ENCODE measurements at places on chromosomes 1 and 21.

GRCh38 chr1:172278478-172278877, 142.0 kb upstream of the C1orf105 start:
- no peak for DNase-seq

DNA sequence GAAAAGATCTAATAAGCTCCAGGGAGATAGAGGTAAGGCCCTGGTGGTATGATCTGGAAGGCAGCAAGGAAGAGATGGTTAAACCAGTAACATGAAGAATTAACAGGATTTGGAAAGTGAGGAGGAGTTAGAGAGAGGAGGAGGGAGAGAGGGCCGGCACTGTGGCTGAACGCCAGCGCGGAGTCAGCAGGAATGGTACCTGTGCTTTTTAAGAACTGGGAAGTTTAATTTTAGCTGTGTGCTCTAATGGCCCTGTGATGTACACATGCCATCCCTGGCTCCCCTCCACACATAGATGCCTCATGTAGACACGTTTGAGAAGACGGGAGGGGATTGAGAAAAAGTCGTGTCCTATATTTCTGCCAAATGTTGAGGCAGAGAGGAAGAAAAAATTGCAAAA, 13.8 kb upstream of the AVPR1B start:
- DNase-seq = no peak

- no peak for DNase-seq
Measured at GRCh38 chr1:101247404-101248287, 10.8 kb downstream of the S1PR1 start.

DNA sequence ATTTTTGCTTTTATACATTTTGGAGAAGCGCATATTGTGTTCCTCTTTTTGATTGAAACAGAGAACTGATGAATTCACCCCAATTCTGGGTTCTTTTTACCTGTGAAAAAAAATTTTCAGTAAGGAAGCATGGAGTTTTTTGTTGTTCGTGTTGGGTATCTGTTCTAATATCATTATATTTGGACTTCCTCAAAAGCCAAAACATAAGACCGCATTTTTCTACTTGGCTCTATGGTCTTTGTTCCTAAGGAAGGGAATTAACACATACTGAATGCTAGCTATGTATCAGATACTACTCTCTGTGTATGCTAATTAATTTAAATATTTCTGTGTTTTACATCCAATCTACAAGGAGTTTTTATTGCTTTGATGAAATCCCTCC, 12.9 kb downstream of the EPB41 start:
- no peak for DNase-seq

- DNase-seq = no peak
Measured at GRCh38 chr1:47758341-47759250, 238.6 kb downstream of the TRABD2B start.

- no peak for DNase-seq
Measured at GRCh38 chr1:33466159-33466558, 6.3 kb upstream of the ZSCAN20 start.

DNA sequence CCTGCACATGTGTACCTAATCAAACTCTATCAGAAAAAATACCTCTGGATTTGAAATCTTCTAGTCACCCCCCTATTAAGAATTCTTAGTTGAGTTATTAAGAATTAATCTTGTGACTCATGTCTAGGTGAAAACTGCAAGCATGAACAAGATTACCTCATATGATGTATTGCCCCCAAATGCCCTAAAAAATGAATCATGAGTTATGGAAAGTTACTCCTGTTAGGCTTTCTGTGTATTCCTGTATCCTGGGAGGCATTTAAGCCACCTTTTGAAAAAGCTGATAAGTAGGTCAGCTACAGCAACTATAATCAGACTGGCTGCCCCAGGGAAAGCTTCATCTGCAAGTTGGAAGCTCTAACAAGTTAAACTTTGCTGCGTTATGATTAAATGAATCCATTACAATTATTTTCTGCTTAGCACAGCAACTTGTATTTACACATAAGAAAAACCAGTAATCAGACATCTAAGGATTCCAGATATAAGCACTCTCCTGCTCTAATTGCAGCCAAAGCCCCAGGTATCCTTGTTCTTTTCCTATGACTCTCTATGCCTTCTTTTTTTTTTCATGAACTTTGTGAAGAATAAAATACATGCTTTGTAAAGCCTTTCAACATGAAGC, 147.7 kb downstream of the NTPCR start:
- no peak for DNase-seq

DNA sequence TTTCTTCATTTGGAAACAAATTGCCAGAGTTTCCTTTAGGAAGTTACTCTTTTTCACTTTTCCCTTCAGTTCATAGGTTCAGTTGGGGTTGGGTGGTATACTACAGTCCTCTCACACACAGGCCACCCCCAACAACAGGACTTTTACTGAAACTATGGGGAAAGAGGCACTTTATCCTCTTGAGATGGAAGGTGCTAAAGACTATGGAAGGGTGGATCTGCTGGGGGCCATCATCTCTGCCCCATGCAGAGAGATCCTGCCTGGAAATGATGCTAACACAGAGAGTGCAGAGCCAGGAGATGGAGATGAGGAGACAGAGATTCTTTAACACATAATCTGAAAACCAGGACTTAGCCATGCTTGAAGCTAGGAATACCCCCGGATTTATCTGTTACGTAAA, 24.3 kb downstream of the ILDR2 start:
- DNase-seq = no peak

GRCh38 chr1:38776466-38777065, 83.0 kb downstream of the RRAGC start:
- no peak for DNase-seq

- no peak for DNase-seq
Measured at GRCh38 chr1:79859212-79859948, 852.9 kb upstream of the ADGRL4 start.

DNA sequence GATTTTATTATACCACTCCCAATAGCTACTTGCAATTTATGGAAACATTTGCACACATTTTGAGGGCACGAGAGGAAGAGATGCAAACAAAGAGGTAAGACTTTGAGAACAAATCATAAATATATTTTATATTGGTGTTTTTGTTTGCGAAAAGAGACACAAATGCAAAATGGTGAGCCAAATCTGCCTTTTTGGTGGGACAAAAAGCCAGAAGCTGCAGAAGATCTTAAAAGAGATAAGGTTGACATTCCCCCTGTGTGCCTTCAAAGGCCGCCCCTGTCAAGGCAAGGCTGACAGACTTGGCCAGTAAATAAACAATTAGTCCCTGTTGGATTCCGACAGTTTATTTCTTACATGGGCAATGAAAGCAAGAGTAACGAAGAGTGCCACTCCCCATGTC, 122.8 kb downstream of the LBR start:
- no peak for DNase-seq

- DNase-seq = no peak
Measured at GRCh38 chr1:231666220-231666936, 39.8 kb downstream of the DISC1 start.

DNA sequence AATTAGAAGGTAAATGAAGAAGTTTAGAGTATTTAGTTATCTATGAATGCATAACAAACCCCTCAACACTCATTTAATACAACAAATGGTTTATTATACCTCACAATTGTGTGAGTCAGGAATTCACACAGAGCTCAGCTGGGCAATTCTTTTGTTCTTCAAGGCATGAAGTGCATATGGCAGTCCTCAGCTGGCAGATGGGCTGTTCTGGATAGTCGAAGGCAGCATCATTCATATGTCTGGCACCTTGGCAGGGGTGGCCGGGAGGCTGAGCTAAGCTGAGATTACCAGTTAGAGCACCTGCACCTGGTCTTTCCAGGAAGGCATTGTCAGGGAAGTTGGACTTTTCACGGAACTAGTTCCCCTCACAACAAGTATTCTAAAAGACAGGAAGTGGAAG, 286.2 kb upstream of the DUSP10 start:
- no peak for DNase-seq

DNA sequence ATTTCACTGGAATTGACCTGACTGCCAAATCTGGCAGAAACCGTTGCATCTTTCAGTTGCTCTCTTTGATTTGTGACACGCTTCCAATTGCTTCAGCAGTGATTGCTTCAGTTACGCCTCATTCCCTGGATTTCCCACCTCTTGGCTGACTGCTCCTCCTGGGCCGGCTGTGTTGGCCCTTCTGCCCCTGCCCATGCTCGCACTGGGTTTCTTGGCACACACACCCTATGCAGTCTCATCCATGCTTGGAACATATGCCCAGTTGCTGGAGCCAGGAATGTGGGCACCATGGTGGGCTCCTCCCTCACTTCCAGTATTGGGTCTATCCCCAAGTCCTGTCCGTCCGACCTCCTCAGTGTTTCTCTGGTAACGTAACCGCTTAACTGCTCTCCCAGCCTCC, 2.2 kb upstream of the ZBTB21 start:
- DNase-seq = no peak

- no peak for DNase-seq
Measured at GRCh38 chr1:2108213-2108876, 58.1 kb downstream of the PRKCZ start.

- no peak for DNase-seq
Measured at GRCh38 chr1:154866257-154867063, 3.6 kb downstream of the KCNN3 start.

All from NCI-H146 (cell line).